ENCODE measurements at places on chromosomes 16 and 17. TPM values are rescaled to one million over a fixed set of nuclear protein-coding genes. Genes with fewer than 3 reads are reported as not detected.

Gene DPEP1
- polyA plus RNA-seq, result not detected

Gene NDUFAB1
- polyA plus RNA-seq, result 235 TPM

Gene MYH2
- polyA plus RNA-seq, result 0.32 TPM

Gene GPT2
- 32.0 TPM for polyA plus RNA-seq

- peak; percentile 94 for DNase-seq
These were observed 44.9 kb upstream of the XYLT1 start for GRCh38 chr16:17515421-17516210.

DNA sequence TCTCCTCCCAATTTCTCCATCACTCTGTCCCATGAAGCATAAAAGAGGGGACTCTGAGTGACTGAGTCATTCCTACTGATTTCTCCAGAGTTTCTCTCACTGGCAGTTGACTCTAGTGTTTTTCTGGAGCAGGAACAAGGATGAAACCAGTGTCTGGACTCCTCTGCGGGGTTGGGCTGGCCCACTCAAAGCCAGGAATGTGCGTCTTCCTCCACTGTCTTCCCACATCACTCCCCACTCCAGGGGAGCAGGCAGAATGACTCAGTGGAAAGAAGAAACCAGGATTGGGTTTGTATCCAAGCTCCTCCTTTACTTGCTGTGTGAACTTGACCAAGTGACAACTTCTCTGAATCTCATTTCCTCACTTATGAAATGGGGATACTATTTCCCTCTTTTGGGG, 497.5 kb upstream of the SALL1 start:
- peak; percentile 62 for DNase-seq

GRCh38 chr17:79841369-79842135, 2.3 kb upstream of the CBX4 start:
- no peak for DNase-seq

GRCh38 chr16:85239239-85239638, 127.0 kb upstream of the CIBAR2 start:
- DNase-seq, result no peak

DNA sequence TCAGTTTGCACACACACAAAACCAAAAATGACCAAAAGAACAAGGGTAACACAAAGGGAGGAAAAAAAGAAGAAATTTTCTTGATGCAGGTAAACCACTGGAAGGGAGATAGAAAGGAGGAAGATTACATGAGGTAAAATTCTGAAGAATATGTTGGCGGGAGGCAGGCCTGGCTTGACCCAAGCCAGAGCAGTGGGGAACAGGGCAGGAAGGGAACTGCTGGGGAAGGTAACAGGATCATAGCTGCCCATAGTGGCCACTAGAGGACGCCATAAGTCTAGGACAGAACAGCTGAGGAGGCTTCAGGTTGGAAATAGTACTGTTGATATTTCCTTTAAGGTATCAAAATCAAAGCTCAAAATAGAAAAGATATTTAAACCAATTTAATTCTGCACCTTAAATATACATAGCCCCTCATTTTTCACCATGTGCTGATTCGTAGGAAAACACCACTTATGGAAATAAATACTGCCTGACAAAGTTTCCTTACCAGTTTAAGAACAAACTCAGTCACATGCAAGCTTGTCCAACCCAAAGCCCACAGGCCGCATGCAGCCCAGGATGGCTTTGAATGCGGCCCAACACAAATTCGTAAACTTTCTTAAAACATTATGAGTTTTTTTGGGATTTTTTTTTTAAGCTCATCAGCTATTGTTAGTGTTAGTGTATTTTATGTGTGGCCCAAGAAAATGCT, 15.5 kb downstream of the VPS35 start:
- DNase-seq, result peak; percentile 74

GRCh38 chr17:7380321-7380720, 568 bp upstream of the TNK1 start:
- peak; percentile 81 for DNase-seq

DNA sequence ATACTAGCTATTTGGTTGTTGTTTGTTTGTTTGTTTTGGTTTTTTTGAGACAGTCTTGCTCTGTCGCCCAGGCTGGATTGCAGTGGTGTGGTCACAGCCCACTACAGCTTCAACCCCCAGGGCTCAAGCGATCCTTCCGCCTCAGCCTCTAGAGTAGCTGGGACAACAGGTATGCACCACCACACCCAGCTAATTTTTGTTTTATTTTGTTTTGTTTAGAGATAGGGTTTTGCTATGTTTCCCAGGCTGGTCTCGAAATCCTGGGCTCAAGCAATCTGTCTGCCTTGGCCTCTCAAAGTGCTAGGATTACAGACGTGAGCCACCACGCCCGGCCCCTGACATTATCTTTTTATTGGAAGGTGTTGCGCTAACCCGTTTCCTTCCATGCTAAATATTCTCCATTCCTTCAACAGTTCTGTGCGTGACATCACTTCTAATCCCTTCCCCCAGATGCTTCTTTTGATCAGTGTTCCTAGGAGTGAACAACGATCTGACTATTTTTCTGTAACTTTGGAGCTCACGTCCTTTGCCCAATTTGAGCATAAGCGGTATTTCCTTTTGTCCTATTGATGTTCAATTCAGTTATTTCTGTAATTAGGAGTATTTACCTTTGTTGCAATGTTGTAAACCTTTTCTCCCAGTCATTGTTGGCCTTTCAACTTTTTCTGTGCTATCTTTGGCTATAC, 30.2 kb upstream of the EMP2 start:
- no peak for DNase-seq

Data from GM23248 (cell line).